ENCODE measurements at places on chromosomes 16 and 17. TPM values are rescaled to one million over a fixed set of nuclear protein-coding genes. Genes with fewer than 3 reads are reported as not detected.

The KREMEN2 gene
- 2.9 TPM for total RNA-seq

The CCDC144A gene
- total RNA-seq, result 0.29 TPM

The GP1BA gene
- 0.88 TPM for total RNA-seq

The CTRB1 gene
- not detected for total RNA-seq

The TBC1D26 gene
- 0.99 TPM for total RNA-seq

The ZNF597 gene
- total RNA-seq, result 2.7 TPM

The GNAO1 gene
- total RNA-seq, result 4.1 TPM

All from metanephros (tissue), 2 donors.